ENCODE measurements at places on chromosomes 16 and 17. TPM values are rescaled to one million over a fixed set of nuclear protein-coding genes. Genes with fewer than 3 reads are reported as not detected.

The CHST4 gene
- not detected for total RNA-seq

The SLC12A3 gene
- total RNA-seq = not detected

The CCL23 gene
- total RNA-seq = not detected

The NPTX1 gene
- 2.2 TPM for total RNA-seq

The TADA2A gene
- 26.7 TPM for total RNA-seq

The CCDC78 gene
- 6.2 TPM for total RNA-seq

GRCh38 chr16:79599837-79600637 lies 500 bp downstream of the MAF start:
- H3K36me3 ChIP-seq = no peaks in the 10 kb centered on the region
- H3K27me3 ChIP-seq = no peaks in the 10 kb centered on the region
- DNase-seq = peak; percentile 71
- H3K27ac ChIP-seq = peak overlapping the region; percentile 60

DNA sequence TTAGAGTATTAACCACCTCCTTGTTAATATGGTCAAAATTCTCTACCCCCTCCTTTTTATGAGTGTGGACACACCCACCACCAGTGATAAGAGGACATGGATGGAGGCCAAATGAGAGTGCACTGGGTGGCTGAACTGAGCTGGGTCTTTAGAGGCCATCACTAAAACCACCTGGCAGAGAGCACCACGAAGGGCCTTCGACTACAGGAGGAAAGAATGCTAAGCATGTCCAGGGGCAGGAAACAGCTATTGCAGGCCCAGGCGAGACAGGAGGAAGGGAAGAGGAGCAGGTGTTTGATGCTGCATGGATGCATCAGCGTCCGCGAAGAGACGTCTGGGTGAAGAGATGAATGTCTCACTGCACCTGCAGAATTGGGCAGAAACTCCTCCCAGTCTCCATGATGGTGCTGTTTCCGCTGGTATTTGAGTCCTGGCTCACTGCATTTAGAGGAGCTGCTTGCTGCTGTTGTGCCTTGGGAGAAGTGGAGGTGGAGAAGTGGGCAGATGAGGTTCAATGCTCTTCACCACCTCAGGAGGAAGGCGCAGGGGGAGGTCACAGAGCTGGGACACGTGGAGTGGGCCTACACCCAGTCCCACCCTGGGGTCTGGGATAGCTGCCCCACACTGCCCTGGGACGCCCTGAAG lies 33.2 kb downstream of the SPHK1 start:
- peaks cover 5% of the 10 kb centered on the region for H3K36me3 ChIP-seq
- H3K4me3 ChIP-seq = no peak overlapping the region
- DNase-seq = no peak
- H3K27ac ChIP-seq = no peak overlapping the region
- H3K27me3 ChIP-seq = no peaks in the 10 kb centered on the region

GRCh38 chr16:59655031-59655430 lies 920.9 kb upstream of the GOT2 start:
- H3K4me3 ChIP-seq = no peak overlapping the region
- no peaks in the 10 kb centered on the region for H3K27me3 ChIP-seq
- H3K4me1 ChIP-seq = no peaks in the 10 kb centered on the region
- H3K36me3 ChIP-seq = no peaks in the 10 kb centered on the region
- no peak overlapping the region for H3K27ac ChIP-seq
- no peak for DNase-seq

DNA sequence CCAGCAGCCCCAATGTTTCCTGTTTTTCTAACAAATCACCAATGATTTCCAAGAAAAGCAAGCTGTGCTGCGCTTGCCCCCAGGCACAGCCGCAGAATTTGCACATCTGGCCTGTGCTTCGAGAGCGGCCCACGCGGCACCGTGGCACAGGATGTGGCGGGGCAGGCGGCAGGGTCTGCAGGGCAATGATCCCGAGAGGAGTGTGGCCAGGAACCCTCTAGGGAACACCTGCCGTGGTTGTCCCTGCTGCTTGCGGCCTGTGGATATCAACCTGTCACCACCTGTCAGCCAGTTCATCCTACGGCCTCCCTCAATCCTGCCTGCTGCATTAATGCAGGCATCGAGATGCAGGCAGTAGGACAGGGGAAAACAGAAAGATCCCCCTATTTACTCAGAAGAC lies 24.0 kb downstream of the PIK3R5 start:
- DNase-seq = peak; percentile 67
- no peaks in the 10 kb centered on the region for H3K27me3 ChIP-seq
- H3K4me3 ChIP-seq = no peak overlapping the region
- peaks cover 71% of the 10 kb centered on the region for H3K4me1 ChIP-seq

DNA sequence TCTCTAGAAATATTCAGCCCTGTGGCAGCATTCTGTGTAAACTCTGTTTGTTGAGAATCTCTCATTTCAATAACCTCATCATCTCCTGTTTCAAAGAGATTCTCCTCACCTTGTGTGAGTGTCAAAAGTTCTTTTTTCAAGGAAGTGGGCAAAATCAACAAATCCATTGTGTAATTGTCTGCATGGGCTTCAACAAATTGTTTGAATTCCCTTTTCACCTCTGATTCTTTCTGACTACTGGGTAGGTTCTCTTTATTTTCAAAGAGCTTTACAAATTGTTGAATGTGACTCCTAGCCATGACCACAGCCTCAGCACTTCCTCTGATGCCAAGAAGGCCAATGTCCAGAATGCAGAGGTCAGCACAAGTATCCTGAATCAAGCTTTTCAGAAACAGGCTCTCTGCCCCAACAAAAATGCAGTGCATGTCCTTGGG lies 48.0 kb downstream of the N4BP1 start:
- H3K27me3 ChIP-seq = no peaks in the 10 kb centered on the region
- no peak for DNase-seq
- H3K27ac ChIP-seq = no peak overlapping the region
- H3K36me3 ChIP-seq = peaks cover 9% of the 10 kb centered on the region

- H3K27me3 ChIP-seq = no peaks in the 10 kb centered on the region
- DNase-seq = no peak
- H3K36me3 ChIP-seq = no peaks in the 10 kb centered on the region
These were observed 129.7 kb downstream of the KCNJ2 start for GRCh38 chr17:70298929-70299531.

DNA sequence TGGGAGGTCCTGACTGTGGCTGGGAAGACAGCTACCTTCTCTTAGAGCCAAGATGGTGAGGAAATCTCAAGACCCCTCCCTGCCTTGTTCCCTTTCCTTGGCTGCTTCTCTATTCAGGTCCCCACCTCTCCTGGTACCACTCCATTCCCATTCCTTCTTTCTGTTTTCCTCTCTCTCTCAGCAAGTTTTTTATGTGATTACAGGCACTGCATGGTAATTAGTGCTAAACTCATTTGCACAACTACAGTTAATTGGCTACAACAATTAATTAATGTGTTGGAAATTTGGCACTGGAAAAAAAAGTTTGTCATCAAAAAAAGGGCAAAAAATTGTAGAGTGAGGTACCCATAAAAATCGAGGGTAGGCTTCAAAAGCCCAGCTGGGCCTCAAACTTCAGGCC lies 45.3 kb downstream of the NEUROD2 start:
- no peaks in the 10 kb centered on the region for H3K4me1 ChIP-seq
- no peaks in the 10 kb centered on the region for H3K27me3 ChIP-seq
- H3K27ac ChIP-seq = no peak overlapping the region
- peaks cover 27% of the 10 kb centered on the region for H3K36me3 ChIP-seq
- no peak overlapping the region for H3K4me3 ChIP-seq

DNA sequence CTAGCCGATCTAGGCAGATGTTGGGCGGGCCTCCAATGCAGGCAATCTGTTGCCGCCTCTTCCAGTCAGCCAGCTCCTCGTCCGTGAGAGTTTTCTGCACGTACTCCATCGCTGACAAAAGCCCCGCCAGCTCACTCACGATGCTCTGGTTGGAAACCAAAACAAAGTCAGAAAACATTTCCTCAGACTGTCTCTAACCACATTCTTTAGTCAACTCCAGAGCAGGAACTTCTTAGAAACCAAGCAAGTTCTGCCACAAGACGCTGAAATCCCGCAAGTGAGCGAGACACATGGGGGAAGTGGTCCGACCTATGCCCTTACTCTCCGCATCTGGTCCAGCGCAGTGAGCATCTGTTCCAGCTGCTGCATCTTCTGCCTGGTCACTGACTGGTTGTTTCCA lies 49.1 kb downstream of the STAT5A start:
- no peak overlapping the region for H3K4me3 ChIP-seq
- peaks cover 64% of the 10 kb centered on the region for H3K36me3 ChIP-seq
- no peaks in the 10 kb centered on the region for H3K27me3 ChIP-seq
- peaks cover 24% of the 10 kb centered on the region for H3K4me1 ChIP-seq

GRCh38 chr17:72152387-72152929 lies 31.6 kb downstream of the SOX9 start:
- H3K27me3 ChIP-seq = no peaks in the 10 kb centered on the region
- H3K36me3 ChIP-seq = no peaks in the 10 kb centered on the region
- H3K27ac ChIP-seq = no peak overlapping the region
- no peaks in the 10 kb centered on the region for H3K4me1 ChIP-seq
- H3K4me3 ChIP-seq = no peak overlapping the region

GRCh38 chr16:87791295-87792204 lies 25.8 kb upstream of the KLHDC4 start:
- no peaks in the 10 kb centered on the region for H3K36me3 ChIP-seq
- H3K27me3 ChIP-seq = no peaks in the 10 kb centered on the region
- H3K27ac ChIP-seq = no peak overlapping the region
- H3K4me1 ChIP-seq = no peaks in the 10 kb centered on the region
- no peak overlapping the region for H3K4me3 ChIP-seq

- no peak for DNase-seq
- H3K36me3 ChIP-seq = no peaks in the 10 kb centered on the region
- H3K27ac ChIP-seq = no peak overlapping the region
- no peak overlapping the region for H3K4me3 ChIP-seq
- no peaks in the 10 kb centered on the region for H3K4me1 ChIP-seq
These were observed 673.6 kb upstream of the CDH8 start for GRCh38 chr16:62709794-62710193.

GRCh38 chr16:47113130-47113529 lies 30.6 kb downstream of the NETO2 start:
- no peak for DNase-seq
- H3K4me1 ChIP-seq = no peaks in the 10 kb centered on the region
- H3K27ac ChIP-seq = no peak overlapping the region

- H3K4me3 ChIP-seq = no peak overlapping the region
- no peak for DNase-seq
- peaks cover 3% of the 10 kb centered on the region for H3K4me1 ChIP-seq
These were observed 26.9 kb upstream of the PHAF1 start for GRCh38 chr16:67082891-67083290.

DNA sequence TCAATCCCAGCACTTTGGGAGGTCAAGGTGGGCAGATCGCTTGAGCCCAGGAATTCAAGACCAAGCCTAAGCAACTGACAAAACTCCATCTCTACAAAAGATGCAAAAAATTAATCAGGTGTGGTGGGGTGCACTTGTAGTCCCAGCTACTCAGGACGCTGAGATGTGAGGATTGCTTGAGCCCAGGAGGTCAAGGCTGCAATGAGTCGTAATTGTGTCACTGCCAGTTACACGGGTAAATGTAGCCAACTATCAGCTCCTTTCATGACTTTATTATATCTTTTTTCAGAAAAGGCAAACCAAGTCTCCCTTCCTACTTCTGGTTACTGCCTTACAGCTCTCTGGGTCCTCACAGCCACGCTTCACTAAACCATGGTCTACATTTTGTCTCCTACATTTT lies 4.0 kb downstream of the SDF2 start:
- no peak for DNase-seq
- no peak overlapping the region for H3K27ac ChIP-seq
- H3K36me3 ChIP-seq = peaks cover 12% of the 10 kb centered on the region

DNA sequence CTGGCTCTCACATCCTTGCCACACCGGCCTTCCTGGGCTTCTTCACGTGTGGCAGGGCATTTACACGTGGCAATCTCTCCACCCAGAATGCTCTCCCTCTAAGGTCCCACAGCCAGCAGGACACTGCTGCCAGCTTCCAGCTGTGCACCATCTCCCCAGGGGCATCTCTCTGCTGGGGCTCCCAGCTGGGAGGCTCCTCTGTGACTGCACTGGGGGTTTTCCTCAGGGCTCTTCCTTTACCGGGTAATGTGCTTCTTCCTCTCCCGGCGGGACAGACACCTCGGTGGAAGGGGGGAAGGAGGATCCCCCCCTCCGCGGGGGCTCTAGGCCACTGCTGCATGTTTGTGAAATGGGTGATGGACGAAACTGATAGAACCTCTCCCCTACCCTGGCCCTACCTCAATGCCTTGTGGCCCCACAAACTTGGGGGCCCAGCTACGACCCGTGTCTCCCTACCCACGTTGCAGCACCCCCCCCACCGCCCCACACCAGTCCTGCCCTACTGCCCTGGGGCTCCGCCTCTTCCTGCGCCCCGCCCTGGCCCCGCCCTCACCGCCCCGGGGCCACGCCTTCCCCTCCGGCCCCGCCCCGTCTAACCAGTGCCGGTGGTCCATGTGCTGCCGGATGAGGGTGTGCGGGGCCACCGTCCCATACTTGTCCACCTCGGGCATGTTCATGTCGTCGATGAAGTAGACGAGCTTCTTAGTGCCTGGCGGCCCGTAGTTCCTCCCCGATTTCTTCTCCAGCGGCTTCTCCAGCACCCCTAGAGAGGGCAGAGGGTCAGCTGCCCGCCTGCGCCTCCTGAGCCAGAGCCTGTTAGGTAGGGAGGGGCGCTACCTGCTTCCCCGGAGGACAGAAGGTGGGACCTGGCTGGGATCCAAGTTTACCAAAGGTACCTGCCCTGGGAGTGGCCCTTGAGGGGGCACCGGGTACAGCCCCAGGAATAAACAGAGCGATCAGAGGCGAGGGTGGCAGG lies 92.6 kb downstream of the DNAH17 start:
- DNase-seq = peak; percentile 63
- peak overlapping the region; percentile 25 for H3K4me3 ChIP-seq
- peaks cover 10% of the 10 kb centered on the region for H3K4me1 ChIP-seq
- H3K27ac ChIP-seq = no peak overlapping the region

DNA sequence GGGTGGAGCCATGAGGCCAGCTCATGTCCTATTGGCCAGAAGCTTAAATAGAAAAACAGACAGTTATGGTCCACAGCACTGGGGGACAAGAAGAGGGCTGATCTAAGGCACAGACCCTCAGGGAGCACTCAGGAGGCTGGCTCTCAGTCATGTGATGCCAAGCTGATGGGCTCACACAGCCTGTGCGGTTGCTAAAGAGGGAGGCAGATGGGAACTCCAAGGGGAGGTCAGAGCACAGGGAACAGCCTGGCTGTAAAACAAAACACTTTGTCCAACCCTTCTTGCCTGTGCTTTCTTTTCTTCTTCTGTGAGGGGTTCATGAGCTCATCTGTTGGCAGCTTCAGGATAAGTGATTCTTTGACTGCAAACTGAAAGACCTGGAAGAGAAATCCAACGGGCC lies 27.2 kb downstream of the CNTNAP1 start:
- H3K27me3 ChIP-seq = no peaks in the 10 kb centered on the region
- DNase-seq = no peak
- no peak overlapping the region for H3K27ac ChIP-seq
- H3K4me1 ChIP-seq = peaks cover 33% of the 10 kb centered on the region
- peaks cover 77% of the 10 kb centered on the region for H3K36me3 ChIP-seq
